ENCODE measurements at places on chromosomes 11 and 22.
A peak's percentile ranks its signal among the peaks of the same experiment; 100 is the strongest.

- no peak for DNase-seq
These were observed 3.2 kb upstream of the GNAZ start for GRCh38 chr22:23067023-23067650.

GRCh38 chr22:20966883-20967696, at the start of gene AIFM3:
Gene AIFM3, plus strand, starts transcription at chr22:20967255. Its CDS starts 690 bp downstream, at chr22:20967945.
- DNase-seq: no peak

DNA sequence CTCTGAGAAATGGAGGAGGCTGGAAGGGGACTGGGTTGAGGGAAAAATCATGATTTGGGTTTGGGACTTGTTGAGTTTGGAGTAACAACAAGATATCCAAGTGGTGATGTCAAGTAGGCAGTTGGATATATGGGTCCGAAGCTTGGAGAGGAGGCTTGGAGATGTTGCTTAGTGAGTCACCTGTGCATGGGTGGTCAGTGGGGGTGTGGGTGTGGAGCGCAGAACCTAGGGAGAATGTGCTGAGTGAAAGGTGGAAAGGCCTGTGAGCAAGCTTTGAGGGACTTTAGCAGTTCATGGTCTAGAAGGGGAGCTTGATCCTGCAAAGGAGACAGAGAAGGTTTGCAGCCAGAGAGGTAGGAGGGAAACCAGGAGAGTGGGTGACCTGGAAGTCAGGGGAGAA, 38.2 kb downstream of the PRDM11 start:
- no peak for DNase-seq

GRCh38 chr11:11095831-11096723, 238.2 kb upstream of the ZBED5 start:
- no peak for DNase-seq

- DNase-seq: no peak
These were observed 16.2 kb downstream of the SLC37A2 start for GRCh38 chr11:125079151-125079877.

DNA sequence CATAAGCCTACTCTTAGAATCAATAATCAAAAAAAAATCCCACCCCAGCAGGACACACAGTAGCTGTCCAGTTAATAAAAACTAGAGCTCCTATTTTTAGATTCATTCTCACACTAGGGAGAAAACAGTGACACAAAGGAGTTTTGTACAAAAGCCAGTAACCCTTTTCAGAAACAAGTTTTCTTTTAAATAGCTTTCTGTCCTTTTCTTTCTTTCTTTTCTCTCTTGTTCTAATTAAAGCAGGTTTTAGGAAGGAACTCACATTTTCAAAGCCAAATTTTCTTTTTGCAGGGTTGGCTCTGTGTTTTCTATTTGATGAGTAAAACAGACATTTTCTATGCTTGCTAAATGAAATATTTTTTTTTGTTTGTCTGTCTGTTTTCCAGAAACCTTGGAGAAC, 1390.7 kb downstream of the FAM181B start:
- no peak for DNase-seq

DNA sequence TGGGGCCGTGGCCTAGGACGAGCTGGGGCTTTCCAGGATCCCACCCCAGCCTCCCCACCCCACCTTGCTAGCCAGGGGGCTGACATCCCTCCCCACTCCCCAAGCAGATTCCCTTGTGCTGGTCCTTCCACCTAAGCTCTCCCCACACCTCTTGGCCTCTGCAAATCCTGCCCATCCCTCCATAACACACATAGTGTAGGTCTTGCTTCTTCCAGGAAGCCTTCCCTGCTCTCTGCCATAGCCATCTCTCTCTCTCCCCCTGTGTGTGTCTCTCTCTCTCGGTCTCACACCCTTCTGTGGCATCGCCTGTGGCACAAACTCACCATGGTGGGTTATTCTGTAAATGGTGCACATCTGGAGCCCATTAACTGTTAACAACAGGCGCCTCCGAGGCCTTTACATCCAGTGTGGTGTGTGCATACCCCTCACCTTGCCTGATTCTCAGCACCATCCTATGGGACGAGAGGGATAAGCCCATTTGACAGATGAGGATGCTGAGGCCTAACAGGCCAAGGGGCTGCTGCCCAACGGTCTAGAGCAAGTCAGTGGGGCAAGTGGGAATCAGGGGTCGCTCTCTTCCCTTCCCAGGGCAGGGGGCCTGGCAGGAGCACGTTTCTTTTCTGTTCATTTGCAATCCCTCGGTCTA, 22.2 kb upstream of the PICK1 start:
- no peak for DNase-seq

DNA sequence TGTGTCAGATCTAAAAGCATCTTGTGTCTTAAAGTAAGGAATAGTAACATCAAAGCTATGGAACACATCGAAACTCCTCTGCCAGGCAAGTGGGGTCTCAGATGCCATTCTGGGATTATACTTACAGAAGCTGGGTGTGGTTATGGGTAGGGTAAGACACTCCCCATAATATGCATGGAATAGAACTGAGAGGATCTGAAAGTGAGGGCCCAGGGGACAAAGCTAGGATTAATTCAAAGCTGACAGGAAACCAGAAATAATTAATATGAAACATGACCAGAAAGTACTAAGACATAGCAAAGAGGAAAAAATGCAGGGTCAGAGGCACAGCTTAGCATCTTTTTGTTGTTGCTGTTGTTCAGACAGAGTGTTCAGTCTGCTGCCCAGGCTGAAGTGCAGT, 40.2 kb upstream of the EED start:
- DNase-seq: no peak

DNA sequence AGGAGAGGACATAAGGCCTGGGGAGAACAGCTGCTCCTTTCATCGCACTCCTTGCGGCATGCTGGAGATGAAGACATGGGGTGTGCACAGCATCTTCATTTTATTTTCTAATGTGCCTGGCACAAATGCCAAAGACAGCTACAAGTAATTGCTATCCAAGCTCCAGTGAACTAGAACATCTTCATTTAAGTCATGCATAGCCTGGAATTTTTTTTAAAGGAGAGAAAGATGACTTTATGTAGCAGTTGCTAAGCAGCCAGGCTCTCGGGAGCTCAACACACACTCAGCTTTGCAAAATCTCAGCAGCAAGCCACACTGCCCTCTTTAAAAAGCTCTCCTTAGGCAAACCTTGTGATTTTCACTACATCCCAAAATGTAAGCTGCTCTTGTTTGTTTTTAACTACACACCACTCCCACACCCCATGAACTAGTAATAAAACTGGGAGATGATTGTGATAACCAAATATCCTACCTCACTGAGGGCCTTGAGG, 164.5 kb upstream of the POU2AF2 start:
- peak; percentile 92 for DNase-seq

DNA sequence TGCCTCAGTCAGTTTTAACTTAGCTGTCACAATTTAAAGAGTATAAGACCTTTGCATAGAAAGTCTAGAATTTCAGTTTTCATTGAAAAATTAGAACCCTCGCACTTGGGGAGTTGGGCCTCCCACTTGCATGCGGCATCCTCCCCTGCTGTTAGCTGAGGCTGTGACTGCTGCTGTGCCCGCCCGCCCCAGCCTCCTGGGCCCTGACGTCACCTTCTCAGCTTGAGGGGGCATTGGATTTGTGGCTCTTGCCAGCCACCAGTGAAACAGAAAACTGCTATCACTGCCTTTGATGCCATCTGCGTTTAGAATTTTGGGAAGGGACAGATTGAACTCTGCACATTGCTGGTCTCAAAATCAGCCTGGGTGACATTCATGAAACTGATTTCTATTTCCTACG, 108.7 kb downstream of the CTTN start:
- DNase-seq: no peak

DNA sequence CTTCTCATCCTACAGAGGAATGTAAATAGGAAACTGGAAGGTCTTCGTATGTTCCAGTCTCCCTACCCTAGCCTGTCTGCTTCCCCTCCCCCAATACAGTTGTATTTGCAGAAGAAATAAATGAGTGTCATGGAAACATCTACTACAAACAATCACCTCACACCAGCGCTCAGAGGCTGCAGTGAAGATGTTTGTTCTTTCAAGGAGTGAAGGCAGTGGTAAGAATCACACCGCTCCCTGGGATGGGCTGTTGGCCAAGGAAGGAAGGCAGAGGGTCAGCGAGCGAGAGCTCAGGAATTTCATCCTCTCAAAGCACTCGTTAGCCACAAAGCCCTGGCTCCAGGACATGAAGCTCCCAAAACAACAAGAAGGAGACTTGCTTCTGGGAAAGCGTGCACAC, 1.1 kb upstream of the IGSF9B start:
- DNase-seq: peak; percentile 15

GRCh38 chr11:5608808-5609207, 12.4 kb downstream of the TRIM6 start:
- DNase-seq: no peak

- DNase-seq: no peak
These were observed 633.5 kb upstream of the CADM1 start for GRCh38 chr11:116137753-116138152.

DNA sequence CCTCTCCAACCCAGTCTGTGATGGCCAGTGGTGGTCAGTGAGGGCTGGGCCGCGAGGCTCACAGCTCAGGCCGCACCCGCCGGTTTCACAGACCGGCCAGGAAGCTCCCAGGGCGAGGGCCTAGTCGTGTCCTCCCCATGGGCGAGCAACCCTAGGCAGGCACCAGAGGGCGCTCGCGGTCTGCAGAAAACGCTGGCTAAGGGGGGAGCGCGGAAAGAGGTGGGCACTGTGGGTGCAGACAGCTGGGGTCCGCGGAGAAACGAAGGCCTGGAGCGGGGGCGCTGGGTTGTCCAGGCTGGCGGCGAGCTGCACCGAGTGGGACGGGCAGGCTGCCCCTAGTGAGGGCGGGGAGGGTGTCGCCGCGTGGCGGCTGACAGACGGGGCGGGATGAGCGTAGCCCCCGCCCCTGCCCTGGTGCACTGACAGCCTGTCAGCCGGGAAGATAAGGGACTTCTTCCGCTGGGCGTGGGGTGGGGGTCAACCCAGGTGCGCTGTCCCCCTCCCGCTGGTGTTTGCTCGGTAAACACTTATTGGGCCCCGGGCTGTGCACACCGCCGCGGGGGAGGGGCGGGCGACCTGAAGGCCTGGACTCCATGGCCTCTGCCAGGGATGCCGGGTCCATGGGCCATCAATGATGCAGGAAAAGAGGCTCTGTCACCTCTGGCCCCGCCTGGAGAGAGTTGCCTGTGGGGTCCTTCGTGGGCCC, 7.5 kb downstream of the GP1BB start:
- DNase-seq: peak; percentile 19

DNA sequence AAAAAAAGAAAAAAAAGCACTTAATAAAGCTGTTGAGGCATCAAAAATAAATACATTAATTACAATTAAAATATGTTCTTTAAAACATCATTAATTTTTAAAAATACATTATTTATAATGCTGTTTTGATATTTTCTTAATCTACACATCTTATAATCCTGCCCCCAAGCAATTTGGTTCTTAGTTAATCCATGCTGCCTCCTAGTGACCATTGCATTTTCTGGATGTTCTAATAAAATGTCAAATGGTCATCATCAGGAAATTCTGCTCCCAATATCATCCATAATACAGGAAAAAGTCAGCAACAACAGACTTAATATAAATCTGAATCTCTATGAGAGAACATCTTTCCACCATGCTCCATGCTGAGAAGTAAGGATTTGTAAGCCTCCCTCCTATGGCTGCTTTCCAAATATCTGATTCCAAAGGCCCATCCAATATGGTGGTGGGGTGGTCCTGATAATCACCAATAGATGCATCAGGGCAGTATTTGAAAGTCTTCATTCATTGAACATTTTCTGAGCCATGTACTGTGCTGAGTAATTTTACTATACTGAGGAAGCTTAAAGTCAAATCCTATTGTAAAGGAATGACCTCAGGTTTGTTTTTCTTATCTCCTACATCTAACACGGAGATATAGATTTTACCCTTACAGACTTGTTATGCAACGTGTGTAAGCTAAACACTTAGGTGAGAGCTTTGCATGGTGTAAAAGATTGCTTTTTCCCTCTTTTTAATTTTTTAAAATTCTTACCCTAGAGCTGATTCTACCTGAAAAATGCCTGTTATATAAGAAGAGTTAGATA, 124.7 kb upstream of the BMAL1 start:
- no peak for DNase-seq

DNA sequence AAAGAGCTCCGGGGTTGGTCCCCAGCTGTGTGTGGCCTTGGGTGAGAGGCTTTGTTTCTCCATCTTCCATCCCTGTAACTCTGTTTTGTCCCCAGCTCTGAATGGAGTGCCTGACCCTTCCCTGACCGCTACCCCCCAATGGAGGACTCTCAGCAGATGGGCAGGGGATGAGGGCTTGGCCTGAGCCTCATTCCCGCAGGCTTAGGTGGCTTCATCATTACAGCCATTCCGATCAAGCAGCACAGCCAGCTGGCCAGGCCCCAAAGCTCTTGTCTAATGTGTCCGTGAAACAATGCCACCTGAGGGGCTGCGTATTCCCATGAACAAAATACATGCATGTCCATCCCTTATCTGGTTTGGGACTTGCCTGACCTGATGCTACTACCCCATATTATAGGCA, 3.9 kb upstream of the CDC42EP2 start:
- no peak for DNase-seq

DNA sequence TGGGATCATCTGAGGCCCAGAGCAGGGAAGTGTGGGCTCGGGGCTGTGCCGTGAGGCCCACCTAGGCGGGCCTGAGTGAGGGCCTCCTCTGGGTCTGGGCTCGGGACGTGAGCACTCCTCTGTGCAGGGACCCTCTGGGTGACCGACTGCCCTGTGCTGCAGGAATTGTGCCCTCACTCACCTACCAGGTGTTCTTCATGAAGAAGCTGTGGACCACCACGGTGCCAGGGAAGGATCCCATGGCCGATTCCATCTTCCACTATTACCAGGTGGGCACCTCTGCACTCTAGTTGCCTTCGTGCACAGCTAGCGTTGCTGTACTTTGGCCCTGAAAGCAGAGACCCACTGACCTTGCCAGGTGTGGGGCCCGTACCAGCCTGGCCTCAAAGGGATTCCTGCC, 80.5 kb downstream of the MYO7A start:
- no peak for DNase-seq

DNA sequence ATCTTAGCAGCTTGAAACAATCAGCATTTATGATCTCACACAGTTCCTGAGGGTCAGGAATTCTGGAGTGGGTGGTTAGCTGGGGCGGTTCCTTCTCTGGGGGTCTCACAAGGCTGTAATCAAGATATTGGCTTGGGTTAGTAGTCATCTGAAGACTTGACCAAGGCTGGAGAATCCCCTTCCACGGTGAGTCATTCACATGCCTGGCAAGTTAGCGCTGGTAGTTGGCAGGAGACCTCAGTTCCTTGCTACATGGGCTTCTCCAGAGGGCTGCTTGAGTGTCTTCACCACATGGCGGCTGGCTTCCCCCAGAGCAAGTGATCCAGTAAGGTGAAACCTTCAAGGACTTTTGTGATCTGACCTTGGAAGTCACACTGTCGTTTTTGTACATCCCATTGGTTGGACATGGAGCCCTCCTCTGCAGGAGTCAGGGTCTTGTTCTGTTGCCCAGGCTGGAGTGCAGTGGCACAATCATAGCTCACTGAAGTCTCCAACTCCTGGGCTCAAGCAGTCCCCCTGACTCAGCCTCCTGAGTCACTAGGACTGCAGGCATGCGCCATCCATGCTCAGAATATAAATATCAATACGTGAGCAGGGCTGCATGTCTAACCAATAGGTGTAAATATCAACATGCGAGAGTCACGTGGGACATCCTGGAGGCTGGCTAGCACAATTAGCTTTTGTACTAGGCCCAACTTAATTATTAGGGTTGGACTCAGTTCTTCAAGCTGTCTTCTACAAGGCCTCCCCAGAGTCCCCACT, 7.2 kb upstream of the NIPSNAP1 start:
- no peak for DNase-seq

Measured in kidney glomerular epithelial cell (primary cell).